Stomach (tissue), 19 donors: ENCODE measurements at places on chromosomes 3 and 15.

GRCh38 chr3:133384331-133385027 lies 15.4 kb upstream of the BFSP2 start:
- peak; percentile 70 for DNase-seq

GRCh38 chr15:26887926-26888666 lies 21.2 kb downstream of the GABRA5 start:
- no peak for DNase-seq

GRCh38 chr3:82081351-82081750 lies 319.9 kb upstream of the GBE1 start:
- no peak for DNase-seq

DNA sequence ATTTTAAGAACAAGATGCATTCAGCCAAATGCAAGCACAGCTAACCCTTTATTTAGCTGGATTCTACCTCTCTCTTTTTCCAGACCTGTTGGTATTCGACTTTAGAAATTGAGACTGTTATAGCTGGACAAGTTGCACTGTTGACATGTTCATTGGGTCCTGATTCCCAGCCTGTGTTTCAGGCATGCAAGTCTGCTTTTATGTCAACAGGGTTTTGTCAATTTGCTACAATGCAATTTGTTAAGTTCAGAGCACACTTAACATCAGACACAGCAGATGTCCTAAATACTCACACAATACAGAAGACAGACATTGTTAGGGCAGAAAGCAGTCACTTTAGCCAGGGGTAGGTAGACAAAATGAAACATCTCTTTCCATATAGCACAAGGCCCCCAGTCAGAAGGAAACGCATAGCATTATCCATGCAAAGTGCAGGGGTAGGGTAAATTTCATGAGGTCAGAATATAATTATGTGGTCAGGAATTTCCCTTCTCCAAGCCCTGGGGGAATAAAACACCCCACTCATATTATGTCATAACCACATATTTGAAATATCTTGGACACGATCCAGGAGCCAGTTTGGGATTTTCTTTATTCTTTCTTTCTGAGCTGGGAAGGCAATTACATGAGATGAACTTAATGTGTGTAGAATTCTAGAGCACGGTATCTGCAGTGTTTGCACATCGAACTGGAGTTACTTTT lies 504.1 kb downstream of the NTRK3 start:
- no peak for DNase-seq

GRCh38 chr3:97417-98258 lies 98.9 kb upstream of the CHL1 start:
- no peak for DNase-seq

DNA sequence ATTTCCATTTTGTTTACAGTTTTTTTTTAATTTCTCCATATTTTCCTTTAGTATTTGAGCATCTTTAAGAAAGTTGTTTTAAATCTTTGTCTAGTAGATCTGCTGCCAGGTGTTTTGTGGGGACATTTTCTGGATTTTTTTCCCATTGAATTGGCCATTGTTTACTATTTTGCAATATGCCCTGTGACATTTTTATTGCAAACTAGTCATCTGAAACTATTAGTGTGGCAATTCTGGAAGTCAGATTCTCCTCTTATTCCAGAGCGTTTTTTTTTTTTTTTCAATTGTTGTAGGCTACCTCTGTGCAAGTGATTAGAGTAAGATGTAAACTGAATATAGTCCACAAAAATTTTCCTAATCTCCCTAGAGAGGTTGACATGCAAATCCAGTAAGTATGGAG lies 334.2 kb downstream of the PYDC2 start:
- no peak for DNase-seq

GRCh38 chr3:145133281-145133680 lies 1027.7 kb downstream of the PLOD2 start:
- DNase-seq = no peak

DNA sequence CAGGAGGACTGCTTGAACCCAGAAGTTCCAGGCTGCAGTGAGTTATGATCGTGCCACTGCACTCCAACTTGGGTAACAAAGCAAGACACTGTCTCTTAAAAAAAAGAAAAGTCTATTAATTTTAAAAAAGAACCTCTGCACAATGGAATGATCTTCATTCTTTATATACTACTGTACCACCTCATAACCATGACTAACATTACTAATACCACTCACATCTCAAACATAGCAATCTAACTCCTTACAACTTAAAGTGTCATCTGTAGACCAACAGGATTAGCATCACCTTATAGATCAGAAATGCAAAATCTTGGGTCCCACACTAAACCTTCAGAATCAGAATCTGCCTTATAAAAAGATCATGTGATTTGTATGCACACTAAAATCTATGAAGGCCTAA lies 48.8 kb upstream of the MAP4 start:
- no peak for DNase-seq

- no peak for DNase-seq
These were observed 182.2 kb downstream of the ABHD5 start for GRCh38 chr3:43872901-43873300.

GRCh38 chr3:193590088-193590856 lies 2.7 kb upstream of the OPA1 start:
- DNase-seq = peak; percentile 18

- DNase-seq = peak; percentile 65
These were observed 68.9 kb downstream of the IQSEC1 start for GRCh38 chr3:13004376-13004775.

DNA sequence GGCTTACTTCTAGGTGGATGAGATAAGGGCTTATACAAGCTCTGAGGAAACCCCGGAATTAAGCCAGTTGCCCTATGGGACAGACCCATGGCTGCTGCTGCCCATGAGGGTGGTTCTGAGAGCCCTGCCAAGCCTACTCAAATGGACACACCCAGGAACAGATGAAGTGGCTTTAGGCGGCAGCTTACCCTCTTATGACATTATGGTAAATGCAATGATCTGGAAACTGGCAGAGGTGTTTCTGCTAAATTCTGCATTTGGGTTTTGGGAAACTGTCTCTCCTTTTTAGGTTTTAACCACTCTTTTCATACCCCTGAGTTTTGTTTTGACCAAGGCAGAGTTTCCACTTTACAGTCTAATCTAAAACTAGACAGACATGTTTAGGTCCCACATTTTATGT lies 9.0 kb upstream of the ZBED2 start:
- no peak for DNase-seq

GRCh38 chr15:90143166-90143655 lies 40.9 kb upstream of the IDH2 start:
- peak; percentile 92 for DNase-seq
